Activated naive CD8-positive, alpha-beta T cell treated with anti-CD3 and anti-CD28 coated beads, Interleukin-2, amount 50 U/mL, for 16 hours (primary cell): ENCODE measurements at places on chromosomes 16 and 17.

GRCh38 chr17:59616253-59616920, 3.3 kb upstream of the CLTC start:
- DNase-seq, result no peak

GRCh38 chr17:33218698-33219601, 74.1 kb downstream of the ASIC2 start:
- no peak for DNase-seq

DNA sequence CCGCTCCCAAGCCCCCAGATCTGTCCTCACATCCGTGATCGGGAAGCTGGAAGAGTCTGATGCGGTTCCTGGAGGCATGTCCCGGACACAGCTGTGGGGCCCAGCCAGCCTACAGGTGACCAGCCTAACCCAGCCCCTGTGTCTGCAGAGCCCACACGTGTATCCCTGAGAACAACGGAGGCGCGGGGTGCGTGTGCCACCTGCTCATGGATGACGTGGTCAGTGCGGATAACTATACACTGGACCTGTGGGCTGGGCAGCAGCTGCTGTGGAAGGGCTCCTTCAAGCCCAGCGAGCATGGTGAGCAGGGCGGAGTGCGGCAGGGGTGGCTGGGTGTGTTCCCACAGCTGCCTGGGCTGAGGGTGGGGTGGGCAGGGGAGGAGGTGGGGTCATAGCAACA, 30.9 kb downstream of the IL4R start:
- no peak for DNase-seq

DNA sequence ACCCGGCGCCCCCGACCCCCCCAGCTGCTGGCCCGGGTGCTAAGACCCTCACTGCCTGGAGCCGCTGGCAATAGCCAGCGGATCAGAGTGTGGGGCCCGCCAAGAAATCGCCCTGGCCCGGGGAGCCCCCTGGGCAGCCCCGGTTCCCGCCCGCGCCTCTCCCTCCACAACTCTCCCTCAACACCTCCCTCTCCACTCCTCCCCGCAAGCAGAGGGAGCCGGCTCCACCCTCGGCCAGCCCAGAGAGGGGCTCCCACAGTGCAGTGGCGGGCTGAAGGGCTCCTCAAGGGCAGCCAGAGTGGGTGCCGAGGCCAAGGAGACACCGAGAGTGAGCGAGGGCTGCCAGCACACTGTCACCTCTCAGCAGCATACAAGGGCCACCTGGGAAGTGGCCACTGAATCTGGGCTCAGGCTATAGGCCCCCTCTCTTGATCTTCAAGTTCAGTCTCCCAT, 385.5 kb downstream of the SEC14L1 start:
- no peak for DNase-seq

DNA sequence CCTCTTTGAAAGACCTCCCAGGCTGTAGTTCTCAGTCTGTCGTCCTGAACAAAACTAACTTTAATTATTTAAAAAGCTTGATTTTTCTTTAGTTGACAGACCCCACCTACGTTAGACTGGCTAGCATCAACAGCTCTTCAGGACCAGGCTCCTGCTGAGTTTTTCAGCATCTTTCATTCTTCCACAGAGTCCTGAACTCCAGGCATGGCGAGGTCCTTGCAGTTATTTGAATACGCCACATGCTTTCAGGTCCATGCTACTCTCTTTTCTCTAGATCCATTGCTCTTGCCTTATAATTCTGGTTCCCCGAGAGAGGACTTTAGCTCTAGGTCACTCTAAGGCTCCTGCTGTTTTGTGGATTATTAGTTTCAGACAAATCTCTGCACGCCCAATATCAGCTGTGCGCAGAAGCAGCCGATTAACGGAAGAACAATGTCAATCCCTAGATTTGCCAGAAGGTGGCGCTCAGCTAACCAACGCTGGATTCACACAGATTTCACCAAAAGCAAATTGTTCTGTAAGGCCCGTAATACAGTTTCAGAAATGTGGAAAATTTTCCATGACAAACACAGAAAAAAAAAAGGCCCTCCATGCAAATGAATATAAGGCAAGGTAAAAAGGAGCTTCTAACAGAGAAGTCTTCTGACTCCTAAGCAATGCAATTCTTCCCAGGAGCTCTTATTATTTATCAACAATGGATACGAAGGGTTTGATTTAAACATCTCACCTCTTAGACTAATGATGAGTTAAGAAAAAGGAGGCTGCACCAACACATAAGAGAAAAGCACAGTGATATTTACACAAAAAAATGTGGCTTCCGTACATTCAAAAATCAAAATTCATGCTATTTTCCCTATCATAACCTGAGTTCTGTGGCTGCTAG, 33.5 kb upstream of the BCO1 start:
- DNase-seq, result no peak

GRCh38 chr17:78974635-78975591, 4.8 kb downstream of the LGALS3BP start:
- DNase-seq, result no peak

DNA sequence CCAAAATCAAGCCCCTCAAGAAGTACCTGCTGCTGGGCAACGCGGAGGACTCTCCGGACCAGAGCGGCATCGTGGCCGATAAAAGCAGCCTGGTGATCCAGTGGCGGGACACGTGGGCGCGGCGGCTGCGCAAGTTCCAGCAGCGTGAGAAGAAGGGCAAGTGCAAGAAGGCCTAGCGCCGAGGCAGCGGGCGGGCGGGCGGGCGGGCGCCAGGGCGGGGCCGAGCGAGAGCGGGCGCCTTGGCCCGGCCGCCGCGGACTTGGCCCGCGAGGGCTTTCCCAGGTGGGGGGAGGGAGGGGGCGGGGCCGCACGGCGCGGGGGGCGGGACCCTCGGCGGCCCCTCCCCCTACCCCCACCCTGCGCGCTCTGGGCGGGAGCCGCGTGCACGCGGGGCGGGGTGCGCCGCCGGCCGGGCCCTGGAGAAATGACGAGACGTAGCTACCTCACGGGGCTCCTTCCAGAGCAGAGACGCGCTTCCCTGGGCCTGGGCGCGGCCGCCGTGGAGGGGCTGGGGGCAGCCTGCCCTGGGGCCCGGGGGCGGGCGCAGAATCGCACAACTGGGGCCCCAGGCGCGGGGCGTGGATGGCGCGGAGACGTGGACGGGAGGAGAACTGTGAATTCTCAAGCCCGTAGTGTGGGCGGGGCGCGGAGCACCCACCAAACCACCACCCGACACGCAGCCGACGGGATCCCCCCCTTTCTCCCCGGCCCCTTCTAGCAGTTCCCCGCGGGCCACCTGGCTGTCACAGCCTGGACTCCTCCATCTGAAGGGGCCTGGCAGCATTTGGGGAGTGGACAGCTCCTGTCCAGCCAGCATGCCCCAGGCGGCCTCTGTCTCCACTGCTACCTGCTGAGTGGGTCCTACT, 218.7 kb downstream of the NTN1 start:
- peak; percentile 39 for DNase-seq

GRCh38 chr17:48148854-48149786, 41.6 kb downstream of the SNX11 start:
- no peak for DNase-seq

- no peak for DNase-seq
These were observed 93.4 kb upstream of the TNRC6A start for GRCh38 chr16:24635900-24636610.

GRCh38 chr16:983044-984030, 1.8 kb downstream of the SOX8 start:
- no peak for DNase-seq
